ENCODE measurements at places on chromosomes 11 and 22. TPM values are rescaled to one million over a fixed set of nuclear protein-coding genes. Genes with fewer than 3 reads are reported as not detected.

Gene GPHA2
- not detected for total RNA-seq

Gene MS4A15
- total RNA-seq = not detected

Gene COMMD9
- 51.0 TPM for total RNA-seq

Gene TRIM49
- total RNA-seq = not detected

Gene CASP1
- 0.57 TPM for total RNA-seq

Gene CYB5R2
- total RNA-seq = 5.5 TPM

Gene GAB2
- 5.0 TPM for total RNA-seq

Gene COA4
- total RNA-seq = 124 TPM

Gene KIRREL3
- 9.8 TPM for total RNA-seq

Gene H19
- total RNA-seq = 10.4 TPM

Gene FADS2
- 385 TPM for total RNA-seq

Gene ISX
- total RNA-seq = not detected

Gene MGAT3
- 0.43 TPM for total RNA-seq

Gene GPR83
- total RNA-seq = 0.07 TPM

Gene NXPE2
- not detected for total RNA-seq

All from A549 treated with Mapracorat at 1 μM for 4 hours (cell line).